Hypothalamus (tissue), 51 donors: ENCODE measurements at places on chromosomes 1 and 21.

DNA sequence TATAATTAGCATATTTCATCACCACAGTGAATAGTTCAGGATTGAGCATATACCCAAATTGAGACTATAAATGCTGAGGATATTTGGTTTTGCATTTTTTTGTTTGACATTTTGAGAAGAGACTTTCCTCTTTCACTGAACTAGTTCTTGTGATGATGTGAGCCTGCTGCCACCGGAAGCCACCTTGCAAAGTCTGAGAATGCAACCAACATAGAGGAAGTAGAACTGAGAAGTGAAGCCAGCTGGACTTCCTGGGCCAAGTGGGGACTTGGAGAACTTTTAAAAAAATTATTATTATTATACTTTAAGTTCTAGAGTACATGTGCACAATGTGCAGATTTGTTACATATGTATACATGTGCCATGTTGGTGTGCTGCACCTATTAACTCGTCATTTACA, 102.3 kb downstream of the RPE65 start:
- DNase-seq = no peak

DNA sequence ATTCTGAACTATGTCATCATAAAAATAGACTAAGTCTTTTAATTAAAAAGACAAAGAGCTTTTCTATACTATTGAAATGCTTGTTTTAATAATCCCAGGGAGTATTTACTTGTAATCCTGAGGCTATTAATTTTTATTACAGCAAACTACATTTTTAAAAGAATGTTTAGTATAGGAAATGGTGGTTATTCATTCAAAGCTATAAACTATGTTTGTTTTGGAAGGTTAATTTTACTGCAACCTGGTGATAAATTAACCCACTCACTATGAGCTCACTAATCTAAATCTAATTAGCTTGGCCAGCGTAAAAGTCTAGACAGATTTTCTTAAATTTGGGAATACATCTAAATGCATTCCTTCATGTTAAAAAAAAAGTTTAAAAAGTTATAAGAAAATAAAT, 13.8 kb upstream of the EYA3 start:
- no peak for DNase-seq

DNA sequence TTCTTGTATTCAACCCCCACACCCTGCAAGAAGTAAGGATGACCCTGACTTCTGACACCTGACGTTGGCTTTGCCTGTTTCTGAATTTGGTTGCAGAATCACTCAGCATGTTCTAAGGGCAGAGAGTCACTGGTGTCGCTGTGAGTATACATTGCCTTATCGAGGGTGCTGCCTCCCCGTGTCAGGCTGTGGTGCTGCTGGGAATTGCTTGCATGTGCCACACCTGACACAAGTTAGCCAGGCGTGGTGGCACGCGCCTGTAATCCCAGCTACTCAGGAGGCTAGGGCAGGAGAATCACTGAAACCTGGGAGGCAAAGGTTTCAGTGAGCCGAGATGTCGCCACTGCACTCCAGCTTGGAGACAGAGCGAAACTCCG, 45.9 kb downstream of the WDR4 start:
- no peak for DNase-seq

DNA sequence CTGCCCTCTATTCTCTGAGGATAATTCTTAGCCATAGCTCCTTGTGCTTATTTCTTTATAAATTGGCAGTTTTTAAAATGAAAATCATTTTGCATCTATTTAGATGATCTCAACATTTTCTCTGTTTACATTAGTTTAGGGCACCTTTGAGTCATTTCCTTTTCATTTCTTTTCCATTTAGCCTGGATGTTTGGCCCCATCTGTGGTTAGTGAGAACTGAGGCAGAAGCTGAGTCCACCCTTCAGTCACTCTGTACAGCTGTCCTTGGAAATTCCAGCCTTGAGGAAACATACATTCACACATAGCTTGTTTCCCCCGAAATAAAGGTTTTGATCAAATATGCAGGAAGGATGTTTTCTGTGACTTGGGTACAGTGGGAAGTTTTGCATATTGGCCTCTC, 123.7 kb downstream of the NTNG1 start:
- DNase-seq = no peak

- DNase-seq = no peak
These were observed 364.8 kb upstream of the SGIP1 start for GRCh38 chr1:66168948-66169671.

- no peak for DNase-seq
These were observed 99.8 kb upstream of the USH2A start for GRCh38 chr1:216523043-216523442.

- peak; percentile 43 for DNase-seq
These were observed 81.5 kb downstream of the ABCA4 start for GRCh38 chr1:94039514-94039870.

GRCh38 chr1:91584309-91584708, 83.7 kb downstream of the CDC7 start:
- no peak for DNase-seq

DNA sequence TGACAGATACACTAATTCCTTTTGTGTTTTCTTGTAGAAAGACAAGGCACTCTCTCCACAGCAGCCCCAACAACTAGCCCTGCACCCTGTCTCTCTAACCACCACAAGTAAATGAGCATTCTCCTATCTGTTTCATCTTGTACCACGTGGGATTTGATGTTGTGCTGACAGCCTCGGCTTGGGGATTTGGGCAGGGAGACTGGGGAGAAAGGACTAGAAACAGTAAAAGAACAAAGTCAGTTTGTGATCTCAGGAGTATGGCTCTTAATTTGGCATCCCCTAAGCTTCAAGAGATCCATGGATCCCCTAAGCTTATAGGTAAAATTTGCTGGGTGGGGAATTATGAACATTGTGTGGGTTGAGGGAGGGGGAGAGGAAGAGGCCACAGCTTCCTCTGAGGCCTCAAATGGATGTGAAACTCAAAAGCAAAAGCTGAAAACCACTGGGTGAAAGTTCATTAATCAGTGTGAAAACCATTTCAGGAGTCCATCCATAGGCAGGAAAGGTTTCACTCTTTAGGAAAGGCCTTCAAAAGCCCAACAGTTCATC, 3.1 kb downstream of the C1orf162 start:
- DNase-seq = no peak

DNA sequence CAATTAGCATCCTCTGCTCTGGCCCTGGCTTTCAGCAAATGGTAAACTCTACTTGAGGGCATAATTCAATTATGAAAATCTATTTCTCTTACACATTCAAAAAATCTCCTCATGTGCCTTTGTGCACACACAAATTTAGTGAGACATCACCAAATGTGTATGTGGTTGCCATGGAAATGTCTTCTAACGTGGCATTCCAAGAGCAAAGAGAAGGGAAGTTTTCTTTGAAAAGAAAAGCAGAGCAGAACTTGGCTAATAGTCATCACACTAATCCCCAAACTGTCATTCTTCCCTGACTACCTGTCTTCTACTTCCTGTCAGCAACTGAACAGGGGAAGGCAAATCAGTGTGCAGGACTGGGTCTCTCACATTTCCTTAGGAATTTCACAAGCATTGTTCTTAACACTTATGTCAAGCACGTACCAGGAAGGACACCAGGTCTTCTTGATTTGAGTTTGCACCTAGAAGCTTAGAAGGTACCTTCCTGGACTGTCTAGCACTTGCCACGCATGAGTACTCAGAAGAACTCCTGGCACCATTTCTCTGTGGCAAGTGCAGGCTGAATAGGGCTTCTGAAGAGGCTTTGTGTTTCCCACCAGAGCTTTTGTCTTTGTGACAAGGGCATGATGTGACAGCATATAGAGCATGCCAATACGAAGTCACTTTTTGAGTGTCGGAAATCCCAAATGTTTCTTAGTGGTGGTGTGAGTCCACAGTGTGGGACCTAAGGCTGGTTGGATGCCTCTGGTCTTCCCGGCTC, 32.3 kb downstream of the MAN1C1 start:
- DNase-seq = no peak

- no peak for DNase-seq
These were observed 595 bp downstream of the AK2 start for GRCh38 chr1:33036051-33036525.

- DNase-seq = no peak
These were observed 309.3 kb upstream of the AJAP1 start for GRCh38 chr1:4345094-4345493.

GRCh38 chr1:240309769-240310168, 218.1 kb downstream of the FMN2 start:
- DNase-seq = no peak

GRCh38 chr1:97396463-97396862, 524.4 kb downstream of the DPYD start:
- DNase-seq = no peak

DNA sequence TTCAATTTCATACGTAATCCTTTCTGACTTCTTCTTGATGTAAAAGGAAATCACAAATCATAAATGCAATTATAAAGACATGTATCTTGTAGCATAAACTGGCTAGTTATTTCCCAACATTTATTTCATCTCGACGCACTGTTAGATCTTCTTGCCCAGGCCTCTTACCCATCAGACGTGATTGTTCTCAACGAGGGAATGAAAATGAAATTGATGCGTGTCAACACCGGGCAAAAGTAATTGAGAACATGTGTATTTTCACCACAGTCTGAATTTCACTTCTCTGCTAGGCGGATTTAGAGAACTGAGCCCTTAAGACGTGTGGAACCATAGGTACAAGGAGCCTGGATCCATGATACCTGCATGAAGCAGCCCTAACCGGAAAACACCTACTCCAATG, 519.7 kb downstream of the KCNT2 start:
- no peak for DNase-seq

DNA sequence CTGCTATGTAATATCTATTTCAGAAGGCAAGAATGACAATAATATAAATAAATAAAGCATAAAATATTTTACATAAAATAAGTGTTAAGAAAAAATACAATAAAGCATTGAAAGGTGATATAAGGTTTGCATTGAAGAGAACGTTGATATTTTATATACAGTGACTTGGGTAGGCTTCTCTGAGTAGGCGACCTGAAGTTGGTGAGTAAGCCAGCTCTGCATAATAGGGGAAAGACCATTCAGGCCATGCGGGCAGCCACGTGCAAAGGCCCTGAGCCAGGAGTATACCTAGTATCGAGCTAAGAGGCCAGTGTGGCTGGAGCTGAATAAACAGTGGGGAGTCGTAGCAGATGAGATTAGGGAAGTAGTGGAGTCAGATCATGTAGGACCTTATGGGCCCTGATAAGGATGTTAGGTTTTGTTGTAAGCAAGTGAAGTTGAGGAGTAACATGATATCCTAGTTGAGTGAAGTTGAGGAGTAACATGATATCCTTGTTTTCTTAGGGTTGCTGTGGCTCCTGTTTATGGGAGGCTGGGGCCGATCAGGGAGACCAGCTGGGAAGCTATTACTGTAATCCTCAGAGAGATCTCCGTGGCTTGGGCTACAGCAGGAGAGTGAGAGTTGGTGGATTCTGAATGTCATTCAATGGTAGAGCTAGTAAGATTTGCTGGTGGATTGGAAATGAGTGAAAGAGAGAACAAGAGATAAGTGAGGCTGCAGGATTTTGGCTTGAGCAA, 22.0 kb downstream of the KCNK1 start:
- no peak for DNase-seq

DNA sequence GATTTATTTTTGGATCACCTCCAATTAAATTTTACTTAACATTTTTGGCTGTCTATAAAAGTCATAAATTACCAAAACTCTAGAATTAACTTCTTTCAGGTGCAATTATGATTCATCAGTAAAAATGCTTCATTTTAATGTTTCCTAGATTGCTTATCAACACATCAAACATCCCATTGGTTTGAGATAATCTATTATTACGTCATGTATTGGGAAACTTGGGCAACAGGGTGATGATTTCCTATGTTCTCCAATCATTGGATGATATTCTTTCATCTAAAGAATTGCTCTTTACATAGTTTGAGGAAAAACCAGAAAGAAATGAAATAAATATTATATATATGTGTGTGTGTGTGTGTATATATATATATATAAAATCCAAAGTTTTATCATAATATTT, 76.8 kb upstream of the KCNJ6 start:
- no peak for DNase-seq

- no peak for DNase-seq
These were observed 3.4 kb downstream of the HENMT1 start for GRCh38 chr1:108657356-108658080.

DNA sequence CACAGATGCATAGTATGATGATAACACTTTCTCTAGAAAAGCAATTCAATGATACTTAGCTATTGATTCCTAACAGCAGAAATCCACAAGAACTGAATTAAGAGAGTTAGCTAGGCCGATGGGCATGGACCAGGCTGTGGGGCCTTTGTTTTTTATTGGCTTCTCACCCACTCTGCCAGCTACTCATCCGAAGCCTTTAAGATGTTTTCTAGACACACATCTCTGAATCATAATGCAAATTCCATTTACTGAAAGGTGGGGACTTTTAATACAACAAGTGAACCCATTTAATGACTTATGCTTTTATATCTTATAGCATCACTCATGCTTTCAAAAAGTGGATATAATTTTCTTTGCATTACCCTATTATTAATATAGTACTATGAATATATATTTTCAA, 170.2 kb downstream of the RUNX1 start:
- DNase-seq = no peak

DNA sequence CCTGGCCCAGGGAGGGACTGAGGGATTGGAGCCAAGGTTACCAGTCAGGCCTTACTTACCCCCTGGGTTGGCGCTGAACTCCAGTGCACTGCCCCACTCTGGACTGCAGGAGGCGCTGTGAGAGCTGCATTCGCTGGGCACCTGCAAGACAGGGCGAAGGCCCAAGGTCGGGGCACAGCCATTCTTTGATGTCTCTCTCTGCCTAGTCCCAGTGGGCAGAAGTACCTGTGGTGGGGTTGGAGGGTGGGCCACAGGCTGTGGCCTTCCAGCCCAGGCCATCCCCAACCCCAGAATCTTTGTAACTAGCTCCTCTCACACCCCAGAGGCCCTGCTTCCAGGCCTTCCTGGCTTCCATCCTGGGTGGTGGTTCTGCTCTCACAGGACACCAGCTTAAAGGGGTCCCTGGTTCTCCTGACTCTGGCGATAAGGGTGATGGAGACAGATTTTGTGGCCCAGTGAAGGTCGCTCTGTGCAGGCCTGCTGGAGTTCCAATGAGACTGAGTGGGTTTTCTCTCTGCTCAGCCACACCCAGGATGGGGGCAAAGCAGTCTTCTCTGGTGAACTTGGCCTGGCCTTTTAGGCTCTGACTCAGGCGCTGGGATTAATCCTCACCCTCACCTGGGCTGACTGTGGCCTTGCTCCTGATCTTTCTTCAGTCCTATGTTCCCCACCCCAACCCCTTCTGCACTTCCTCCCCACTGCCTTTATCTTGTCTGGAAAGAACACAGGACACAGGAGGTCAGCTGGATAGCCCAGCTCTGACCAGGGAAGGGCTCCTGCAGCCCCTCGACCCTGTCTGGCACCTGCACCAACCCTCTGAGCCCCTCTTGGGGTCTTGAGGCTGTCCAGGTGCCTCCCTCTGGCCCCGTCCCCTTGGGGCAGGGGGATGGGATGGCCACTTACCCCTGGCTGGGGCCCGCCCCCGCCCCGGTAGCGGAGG, 954 bp downstream of the MYOG start:
- no peak for DNase-seq

DNA sequence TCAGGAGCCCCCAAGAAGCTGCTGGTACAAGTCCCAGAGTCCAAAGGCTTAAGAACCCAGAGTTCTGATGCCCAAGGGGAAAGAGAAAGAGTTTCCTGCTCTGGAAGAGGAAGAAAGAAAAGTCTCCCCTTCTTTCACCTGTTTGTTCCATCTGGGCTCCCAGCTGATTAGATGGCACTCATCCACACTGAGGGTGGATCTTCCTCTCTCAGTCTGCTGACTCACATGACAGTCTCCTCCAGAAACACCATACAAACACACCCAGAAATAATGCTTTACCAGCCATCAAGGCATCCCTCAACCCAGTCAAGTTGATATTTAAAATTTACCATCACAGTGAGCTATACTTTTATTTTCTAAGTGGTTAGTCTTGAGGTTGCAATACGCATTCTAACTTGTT, 257.9 kb downstream of the PAPPA2 start:
- DNase-seq = no peak

GRCh38 chr1:185291652-185292051, 25.4 kb downstream of the IVNS1ABP start:
- DNase-seq = no peak
